LNCaP clone FGC (cell line): ENCODE measurements at places on chromosomes 13 and 19.

DNA sequence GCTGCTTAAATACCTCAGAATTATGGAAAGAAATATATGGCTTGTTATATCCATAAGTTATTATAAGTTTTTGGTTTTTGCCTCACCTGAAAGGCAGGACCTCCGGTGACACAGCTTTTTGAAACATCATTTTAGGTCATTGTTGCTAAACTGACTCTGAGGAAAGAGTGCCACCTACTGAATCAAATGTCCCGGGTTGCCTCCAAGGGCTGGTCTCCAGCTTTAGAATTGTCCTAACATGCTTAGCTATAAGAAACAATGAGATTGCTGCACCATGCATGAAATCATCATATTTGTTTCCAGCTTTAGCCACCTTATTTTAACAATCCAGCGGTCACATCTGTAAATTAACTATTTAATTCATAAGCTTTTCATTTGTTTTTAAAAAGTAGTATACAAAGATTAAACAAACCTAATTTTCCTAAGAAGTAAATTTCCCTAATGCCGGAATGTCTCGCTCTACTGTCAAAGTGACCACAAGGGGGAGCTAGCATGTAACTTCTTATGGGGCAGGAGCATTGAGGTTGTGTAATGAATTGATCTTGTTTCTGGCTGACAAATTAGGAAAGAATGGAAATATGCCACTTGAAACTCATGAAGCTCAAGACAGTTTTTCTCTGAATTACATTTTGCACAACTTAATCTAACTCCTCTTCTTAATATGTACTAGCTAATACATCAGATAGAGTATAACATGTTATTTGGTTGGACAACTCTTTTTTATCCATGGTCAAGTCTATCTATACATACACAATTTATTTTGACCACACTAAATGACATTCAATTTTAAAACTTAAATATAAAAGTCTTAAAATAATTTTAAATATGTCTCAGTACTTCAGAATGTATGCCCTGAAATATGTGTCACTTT, 6.7 kb upstream of the PCDH17 start:
- no peak for DNase-seq

- no peak for DNase-seq
Observed at GRCh38 chr13:62113179-62113578, 697.5 kb upstream of the PCDH20 start.

DNA sequence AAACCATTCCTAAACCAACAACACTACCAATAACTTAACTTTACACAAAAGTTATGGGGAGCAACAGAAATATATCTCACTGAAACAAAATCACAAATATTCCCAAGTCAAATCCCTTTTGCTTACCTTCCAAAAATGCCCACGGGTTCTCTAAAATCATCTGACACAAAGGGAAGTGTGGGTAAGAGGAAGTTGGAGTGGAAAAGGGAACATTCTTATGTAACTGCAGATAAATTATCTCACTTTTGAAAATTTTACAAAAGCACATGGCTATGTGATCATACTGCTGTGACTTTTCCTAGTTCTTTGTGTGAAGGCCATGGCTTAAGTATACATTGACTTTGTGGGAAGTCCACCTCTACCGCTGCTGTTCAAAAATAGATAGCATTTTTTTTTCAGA, 350.5 kb downstream of the GPC6 start:
- DNase-seq, result no peak

- no peak for DNase-seq
Observed at GRCh38 chr13:111958612-111959395, 108.1 kb upstream of the SOX1 start.

- DNase-seq, result no peak
Observed at GRCh38 chr13:97235549-97236231, 13.6 kb downstream of the MBNL2 start.

GRCh38 chr13:80835902-80836301, 495.0 kb upstream of the SPRY2 start:
- DNase-seq, result no peak

GRCh38 chr19:49167857-49168409, 10.3 kb downstream of the TRPM4 start:
- no peak for DNase-seq

DNA sequence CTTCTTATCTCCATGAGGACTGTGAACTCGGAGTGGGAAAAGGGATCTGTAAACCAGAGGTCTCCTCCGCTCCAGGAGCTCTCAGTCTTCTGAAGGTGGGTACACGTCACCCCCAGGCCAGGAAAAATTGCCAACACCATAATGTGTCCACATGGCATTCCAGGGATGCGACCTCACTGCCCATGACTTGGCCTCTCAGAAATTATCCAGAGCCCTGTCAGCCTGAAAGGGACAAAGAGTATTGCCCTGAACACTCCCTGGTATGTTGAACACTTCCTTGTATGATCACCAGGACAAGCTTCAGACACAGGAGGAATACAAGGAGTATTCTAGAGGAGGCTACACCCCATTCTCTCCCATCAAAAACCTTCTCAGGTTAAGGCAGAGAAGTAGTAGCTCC, 81.0 kb upstream of the SLC7A1 start:
- no peak for DNase-seq

DNA sequence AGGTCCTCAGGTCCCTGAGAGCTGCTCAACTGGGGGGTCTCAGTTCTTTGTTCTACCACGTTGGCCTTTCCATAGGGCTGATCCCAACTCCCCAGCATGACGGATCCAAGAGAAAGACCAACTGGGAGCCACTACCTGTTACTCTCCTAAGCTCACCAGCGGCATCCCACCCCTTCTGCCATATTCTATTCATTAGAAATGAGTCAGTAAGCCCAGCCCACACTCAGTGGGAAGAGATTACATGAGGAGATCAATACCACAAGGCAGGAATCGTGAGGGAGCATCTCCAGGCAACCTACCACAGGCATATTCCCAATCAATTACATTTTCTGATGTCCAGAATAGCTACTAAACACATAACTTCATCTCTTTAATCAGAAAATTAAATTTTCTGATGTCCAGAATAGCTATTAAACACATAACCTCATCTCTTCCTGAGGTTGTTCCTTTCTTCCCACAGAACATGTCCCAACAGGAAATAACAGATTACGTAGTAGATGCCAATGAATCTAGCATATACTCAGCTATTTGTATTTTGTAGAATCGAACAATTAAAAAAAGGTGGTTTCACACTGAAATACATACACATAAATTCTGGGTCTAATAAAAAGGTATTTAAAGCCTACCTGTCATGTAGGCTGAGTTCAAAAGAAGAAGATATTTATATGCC, 708.1 kb upstream of the ARGLU1 start:
- no peak for DNase-seq

GRCh38 chr13:106774621-106775020, 206.7 kb upstream of the ARGLU1 start:
- no peak for DNase-seq

- DNase-seq, result no peak
Observed at GRCh38 chr13:75555836-75556235, 6.2 kb downstream of the UCHL3 start.

DNA sequence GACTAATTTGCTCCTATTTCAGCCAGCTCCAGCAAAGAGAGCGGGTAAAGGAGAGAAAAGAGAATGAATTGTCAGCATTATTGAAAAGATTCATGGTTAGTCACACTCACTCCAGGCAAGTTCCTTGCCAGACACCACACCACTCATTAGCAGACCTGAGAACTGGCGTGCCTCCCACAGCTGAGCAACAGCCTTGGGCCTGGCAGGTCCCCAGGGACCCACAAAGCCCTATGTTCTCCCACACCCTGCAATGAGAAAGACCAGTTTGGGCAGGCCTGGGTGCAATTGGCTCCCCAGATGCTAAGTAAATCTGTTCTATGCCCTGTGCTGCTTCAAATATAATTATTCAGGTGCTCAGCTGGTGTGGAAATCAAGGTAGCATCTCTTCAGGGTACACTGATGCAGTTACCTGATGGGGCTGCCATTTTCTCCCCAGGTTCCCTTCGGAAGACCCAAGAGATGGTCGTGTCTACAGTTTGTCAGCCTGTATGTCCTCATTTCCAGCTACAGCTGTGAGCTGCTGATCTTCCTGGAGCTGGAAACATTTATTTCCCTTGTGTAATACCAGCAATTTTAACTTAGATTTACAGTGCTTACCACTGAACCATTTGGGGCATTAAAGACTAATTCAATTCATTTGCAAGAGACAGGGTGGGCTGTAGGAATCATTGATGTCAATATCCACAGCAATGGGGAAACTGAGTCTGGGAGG, 405.0 kb downstream of the COG6 start:
- no peak for DNase-seq

DNA sequence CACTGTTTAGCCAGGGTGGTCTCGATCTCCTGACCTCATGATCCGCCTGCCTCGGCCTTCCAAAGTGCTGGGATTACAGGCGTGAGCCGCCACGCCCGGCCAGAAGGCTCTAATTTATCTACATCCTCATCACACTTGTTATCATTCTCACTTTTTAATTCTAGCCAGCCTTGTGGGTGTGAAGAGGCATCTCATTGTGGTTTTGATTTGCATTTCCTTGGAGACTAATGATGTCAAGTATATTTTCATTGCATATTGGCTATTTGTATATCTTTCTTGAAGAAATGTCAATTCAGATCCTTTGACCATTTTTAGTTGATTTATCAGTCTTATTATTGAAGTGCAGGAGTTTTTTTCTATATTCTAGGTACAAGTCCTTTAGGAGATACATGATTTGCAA, 27.7 kb upstream of the HIF3A start:
- no peak for DNase-seq

DNA sequence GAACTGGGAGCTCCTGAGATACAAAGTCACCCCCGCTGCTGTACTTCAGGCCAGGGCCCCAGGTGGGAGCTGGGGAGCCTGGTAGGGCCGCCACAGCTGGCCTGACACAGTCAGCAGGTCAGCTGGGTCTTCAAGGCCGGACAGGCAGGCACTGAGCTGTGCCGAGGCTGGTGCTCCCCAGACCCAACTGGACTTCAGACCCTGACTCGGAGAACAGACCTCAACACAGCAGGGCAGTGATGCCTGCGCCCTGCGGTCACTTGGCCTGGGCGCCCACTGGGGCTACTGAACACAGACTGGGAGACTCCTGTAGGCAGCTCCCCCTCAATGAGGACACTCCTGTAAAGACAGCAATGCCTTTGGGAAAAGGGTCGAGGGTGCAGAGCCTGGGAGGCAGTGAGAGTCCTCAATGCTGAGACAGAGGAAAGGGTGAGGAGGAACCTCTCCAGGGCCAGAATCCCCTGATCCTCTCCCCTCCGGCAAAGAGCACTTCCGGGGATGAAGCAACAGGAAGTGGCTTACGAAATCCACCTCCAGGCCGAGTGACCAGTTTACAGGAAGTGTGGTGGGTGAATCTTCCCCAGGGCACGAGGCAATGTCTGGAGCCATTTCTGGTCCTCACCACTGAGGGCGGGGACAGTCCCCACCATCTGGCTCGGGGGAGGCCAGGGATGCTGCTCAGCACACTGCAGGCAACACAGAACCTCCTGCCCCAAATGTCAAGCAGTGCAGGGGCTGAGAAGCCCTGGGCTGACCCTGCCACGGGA, 40.8 kb upstream of the ISYNA1 start:
- no peak for DNase-seq

- no peak for DNase-seq
Observed at GRCh38 chr19:8826371-8826770, 5.7 kb downstream of the ZNF558 start.

DNA sequence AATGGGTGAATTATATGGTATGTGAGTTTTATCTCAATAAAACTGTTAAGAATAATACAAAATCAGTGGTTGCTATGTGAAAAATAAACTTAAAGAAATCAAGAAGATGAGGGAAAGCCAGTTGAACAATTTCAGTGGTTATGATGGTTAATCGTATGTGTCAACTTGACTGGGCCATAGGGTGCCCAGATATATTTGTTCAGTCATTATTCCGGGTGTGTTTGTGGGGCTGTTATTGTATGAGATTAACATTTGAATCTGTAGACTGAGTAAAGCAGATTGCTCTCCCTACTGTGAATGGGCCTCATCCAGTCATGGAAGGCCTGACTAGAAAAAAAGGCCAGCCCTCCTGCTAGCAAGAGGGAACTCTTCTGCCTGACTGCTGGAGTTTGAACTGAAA, 109.3 kb downstream of the LMO7 start:
- no peak for DNase-seq

DNA sequence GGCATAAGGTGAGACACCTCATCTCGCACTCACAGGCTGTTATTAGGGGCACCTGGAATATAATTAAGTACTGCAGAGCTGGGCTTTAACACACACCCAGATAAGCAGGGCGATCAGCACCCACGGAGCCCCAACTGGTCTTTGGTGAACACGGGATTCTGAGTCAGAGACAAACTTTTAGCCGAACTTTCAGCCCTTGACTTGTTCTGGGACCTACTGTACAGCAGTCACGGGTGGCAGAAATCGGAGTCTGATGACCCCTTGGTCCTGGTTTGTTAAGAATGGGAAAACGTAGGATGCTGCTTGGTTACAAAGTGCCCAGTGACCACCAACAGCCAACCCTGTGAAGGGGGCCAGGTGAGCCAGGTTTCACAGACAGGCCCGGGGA, 9.0 kb downstream of the SH3GL1 start:
- DNase-seq, result no peak
